Stimulated activated CD8-positive, alpha-beta memory T cell treated with anti-CD3 and anti-CD28 coated beads, Interleukin-4, amount 100 ng/mL, for 1 hour (primary cell): ENCODE measurements at places on chromosomes 11 and 22.

- DNase-seq, result no peak
Observed at GRCh38 chr11:2276280-2277007, 6.1 kb upstream of the ASCL2 start.

- DNase-seq, result no peak
Observed at GRCh38 chr22:44777364-44777755, 25.0 kb downstream of the ARHGAP8 start.

- no peak for DNase-seq
Observed at GRCh38 chr11:86978756-86979608, 23.8 kb upstream of the FZD4 start.

- no peak for DNase-seq
Observed at GRCh38 chr22:46726066-46726985, 11.7 kb downstream of the CERK start.

GRCh38 chr22:40594924-40595323 is 41.6 kb downstream of the MRTFA start:
- no peak for DNase-seq

DNA sequence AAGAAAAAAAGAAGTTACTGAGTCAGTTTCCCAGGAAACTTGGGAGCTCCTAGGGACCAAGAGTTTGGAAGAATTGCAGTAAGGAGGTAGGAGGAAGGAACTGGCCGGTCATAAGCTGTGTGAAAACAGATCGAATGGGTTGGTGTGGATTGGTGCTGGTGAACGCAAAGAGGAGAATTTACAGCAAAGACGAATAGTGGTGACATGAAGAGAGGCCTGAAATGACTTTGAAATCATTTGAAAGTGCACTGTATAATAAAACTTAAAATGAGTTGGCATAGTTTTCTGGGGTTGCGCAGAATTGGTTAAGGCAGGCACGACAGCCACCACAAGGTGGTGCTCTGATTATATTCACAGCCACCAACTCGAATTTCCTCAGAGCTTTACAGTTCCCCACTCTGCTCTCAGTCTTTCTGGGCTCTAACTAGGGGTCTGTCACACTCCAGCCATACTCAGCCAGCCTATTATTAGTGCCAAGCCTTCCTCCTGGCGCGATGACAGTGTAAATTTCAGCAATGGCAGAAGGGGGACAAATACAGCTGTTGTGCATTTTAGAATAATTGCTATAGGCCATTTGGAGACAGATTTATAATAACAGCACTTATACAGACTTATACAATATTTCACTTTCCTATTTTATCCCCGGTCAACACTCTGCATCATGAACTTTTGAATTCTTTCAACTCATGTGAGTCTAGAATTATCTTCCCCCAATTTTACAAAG is 8.3 kb upstream of the HTR3B start:
- no peak for DNase-seq

- DNase-seq, result no peak
Observed at GRCh38 chr11:88534185-88534584, 196.6 kb upstream of the CTSC start.

GRCh38 chr22:43136255-43136654 is 6.9 kb downstream of the MCAT start:
- peak; percentile 25 for DNase-seq

DNA sequence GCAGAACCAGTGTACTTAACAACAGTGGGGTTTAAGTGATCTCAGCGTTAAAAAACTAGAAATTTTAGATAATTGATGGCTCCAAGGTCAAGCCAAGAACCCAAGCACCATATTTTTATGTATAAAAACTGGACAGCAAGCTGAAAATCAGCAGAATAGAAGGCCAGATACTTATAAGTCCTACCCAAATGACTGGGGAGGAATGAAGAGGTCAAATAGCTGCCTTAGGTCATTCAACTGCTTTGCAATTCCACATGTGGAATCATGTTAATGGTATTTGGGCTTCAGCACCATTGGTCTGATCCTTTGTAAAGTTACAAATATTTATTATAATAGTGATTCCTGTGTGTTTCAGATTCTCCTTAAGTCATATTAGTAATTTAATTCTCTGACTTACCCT is 108.4 kb downstream of the FAT3 start:
- DNase-seq, result no peak

DNA sequence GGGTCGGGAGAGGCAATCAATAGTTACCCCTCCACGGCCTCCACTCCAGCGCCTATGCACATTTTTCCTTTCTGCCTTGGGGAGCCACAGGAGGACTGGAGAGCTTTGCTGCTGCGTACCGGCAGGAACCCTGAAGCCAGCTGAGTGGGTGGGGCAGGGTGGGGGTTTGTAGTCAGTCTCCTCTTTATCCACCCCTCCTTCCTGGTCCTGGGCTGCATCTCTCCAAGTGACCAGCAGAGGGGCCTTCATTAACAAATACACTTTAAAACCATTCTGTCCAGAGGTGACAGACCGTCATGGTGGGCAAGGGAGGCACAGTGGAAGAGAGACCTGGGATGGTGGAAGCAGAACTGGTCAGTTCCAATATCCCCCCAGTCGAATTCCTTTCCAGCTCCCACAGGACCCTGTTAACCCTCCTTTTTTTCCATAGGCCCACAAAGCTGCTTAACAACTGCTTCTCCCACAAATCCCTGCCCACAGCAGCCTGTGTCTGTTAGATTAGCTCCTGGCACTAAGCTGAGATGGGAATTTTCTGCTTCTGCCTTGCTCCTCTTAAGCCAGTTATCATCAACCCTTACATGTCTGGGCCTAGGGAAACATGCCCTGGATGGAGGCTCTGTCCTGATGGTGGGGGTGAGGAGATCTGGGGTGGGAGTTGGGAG is 3.9 kb upstream of the ABCG4 start:
- no peak for DNase-seq

GRCh38 chr22:36936362-36937116 is 23.1 kb downstream of the CSF2RB start:
- no peak for DNase-seq

DNA sequence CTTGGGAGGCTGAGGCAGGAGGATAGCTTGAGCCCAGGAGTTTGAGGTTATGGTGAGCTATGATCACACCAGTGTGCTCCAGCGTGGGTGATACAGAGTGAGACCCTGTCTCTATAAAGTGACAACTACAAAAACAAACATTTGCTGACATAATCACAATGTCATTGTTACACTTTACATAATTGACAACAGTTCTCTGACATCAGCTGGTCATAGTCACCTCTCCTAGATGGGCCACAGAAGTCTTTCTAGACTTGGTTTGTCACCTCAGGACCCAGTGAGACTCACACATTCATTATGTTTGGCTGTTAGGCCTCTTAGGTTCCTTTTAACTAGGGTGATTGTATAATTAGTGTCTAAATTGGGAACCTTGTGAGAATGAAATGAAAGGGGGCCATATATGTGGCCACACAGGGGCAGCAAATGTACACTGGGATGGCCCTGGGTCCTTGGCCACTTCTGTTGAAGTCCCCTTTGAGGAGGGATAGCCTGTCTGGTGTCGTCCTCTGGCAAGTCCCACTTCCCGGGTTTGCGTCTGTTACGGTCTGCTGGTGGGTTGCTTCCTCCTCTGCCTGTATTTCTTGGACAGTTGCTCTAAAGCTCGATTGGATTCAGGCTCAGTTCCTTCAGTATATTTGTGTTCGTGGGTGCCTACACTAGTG is 5.8 kb upstream of the PPIL2 start:
- no peak for DNase-seq

DNA sequence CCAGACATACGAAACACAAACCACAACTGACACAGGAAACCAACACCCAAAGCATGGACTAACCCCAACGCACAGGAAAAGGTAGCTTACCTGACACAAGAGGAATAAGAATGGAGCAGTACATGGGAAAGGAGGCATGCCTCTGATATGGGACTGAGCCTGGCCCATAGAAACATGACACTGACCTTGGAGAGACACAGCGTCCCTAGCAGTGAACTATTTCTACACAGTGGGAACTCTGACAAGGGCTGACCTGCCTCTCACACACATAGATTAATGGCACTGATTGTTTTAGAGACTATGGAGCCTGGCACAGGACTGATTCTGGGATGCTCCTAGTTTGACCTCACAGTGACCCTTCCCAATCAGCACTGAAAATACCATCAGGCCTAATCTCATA is 12.0 kb downstream of the CCKBR start:
- no peak for DNase-seq

- no peak for DNase-seq
Observed at GRCh38 chr22:19549428-19549827, 25.2 kb upstream of the CLDN5 start.

- no peak for DNase-seq
Observed at GRCh38 chr11:57512646-57513451, 2.7 kb downstream of the SLC43A1 start.

GRCh38 chr11:39249566-39250365 is 2209.7 kb downstream of the LRRC4C start:
- no peak for DNase-seq

DNA sequence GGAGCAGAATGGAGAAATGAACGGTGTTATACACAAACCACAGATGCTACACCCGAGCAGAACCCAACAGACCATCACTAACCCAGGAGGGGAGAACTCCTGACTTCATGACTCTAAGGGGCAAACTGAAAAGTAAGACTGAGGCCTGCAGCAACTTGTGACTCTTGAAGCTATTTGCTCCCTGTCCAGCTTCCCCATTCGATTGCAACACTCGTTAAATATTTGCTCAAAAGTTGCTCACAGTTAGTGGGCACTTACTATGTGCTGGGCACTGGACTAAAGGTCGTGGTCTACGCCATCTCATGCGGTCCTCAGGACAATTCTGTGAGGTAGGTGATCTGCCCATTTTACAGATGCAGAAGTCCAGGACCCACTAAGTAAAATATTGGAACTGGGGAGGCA is 9.5 kb upstream of the ADA2 start:
- DNase-seq, result no peak

DNA sequence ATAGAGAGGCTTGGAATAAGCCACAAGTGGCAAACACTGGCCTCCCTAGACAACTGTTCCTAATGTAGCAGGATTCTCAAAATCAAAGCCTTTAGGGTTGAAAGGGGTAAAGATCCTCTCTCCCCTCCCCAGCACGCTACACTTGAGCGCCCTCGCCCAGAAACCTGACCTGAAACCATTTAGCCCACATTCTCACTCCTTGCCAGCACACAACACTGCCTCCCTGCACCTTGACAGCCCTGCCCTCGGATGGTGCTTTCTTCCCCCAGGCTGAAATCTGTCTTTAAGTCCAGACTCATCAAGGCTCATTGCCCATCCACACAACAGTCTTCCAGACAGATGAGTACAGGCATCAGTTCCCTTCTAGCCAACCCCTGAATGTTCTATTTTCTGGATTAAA is 26.5 kb downstream of the CWC15 start:
- DNase-seq, result no peak
